ENCODE measurements at places on chromosomes 5 and 9.

DNA sequence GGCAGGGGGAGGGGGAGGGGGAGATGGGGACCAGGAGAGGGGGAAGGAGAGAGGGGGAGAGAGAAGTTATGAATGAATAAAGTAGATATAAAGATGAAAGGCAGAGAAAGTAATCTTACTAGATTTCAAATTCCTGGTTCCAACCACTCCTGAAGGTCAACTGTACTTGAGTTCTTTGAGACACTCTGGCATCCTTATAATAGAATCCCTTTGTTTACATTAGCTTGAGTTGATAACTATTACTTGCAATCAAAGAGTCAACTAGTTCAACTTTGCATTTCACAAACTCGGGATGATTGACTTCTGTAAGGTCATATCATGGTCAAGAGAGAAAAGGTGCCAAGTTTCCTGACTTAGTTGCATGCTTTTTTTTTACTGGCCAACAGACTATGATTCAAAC, 42.2 kb downstream of the BAAT start:
- no peak for DNase-seq

- DNase-seq, result no peak
Measured at GRCh38 chr9:129405827-129406213, 215.1 kb downstream of the C9orf50 start.

DNA sequence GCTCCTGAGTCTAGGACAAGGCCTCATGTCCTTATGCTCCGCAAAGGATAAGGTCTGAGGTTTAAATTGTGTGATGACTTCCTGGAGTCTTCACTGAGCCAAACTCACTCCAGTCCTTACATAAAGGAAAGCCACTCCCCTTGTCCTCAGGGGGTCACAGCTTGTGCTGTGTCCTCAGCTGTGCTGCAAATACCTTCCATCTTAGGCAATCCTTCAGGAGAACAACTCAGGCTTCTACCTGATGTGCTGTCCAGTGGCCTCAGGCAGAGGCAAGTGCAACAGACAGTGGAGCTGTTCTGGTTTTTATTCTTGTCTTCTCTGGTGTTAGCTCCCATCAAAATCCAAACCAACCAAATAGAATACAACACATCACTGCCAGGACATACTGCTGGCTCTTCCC, 151.5 kb downstream of the TAF11L14 start:
- no peak for DNase-seq

- DNase-seq, result peak; percentile 74
Measured at GRCh38 chr9:69649566-69650250, 22.5 kb downstream of the APBA1 start.

DNA sequence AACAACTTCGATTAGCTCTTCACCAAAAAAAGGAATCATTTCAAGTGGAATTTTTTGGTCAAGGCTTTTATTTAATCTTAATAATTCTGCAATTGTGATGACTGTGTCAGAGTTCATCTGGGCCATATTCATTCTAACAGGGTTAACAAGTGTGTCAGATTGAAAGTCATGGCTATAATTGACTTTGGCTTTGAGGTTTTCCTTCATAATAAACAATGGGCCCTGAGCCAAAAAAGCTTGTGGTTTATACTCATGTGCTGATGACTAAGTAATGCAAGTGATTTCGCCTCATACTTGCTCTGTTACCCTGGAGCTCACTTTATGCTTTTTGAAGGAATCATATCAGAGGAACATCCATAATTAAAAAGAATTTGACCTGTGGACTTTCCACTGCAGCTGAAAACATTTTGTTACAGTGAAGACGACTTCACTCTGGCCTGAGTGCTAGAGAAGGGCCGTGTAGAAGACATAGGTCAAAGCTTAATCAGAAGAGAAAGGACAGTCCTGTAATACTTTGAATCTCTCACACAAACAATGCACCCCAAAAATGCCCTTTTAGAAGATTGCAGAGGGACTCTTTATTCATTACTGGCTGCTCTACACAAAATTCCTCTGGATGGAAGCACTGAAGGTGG, 101.7 kb downstream of the GDNF start:
- peak; percentile 93 for DNase-seq

DNA sequence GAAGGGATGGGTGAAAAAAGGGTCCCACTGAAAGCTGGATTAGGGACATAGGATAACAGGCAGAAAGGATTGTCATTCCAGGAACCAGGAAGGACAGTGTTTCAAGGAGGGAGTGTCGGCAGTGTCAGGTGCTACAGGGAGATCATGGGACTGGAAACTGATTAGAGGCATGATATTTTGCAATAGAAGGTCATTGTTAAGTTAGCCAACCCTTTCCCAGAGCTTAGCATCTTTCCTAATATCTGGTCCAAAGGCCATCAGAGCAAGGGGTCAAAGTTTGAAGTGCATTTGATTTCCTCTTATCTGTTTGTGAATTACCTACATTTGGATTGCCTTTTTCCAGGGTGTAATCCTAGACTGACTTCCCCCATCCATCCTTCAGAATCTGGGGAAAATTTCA, 91.3 kb downstream of the DOCK2 start:
- no peak for DNase-seq

GRCh38 chr5:62499756-62500155, 78.9 kb upstream of the LRRC70 start:
- DNase-seq, result no peak

- no peak for DNase-seq
Measured at GRCh38 chr9:134962065-134962972, 44.6 kb upstream of the FCN1 start.

DNA sequence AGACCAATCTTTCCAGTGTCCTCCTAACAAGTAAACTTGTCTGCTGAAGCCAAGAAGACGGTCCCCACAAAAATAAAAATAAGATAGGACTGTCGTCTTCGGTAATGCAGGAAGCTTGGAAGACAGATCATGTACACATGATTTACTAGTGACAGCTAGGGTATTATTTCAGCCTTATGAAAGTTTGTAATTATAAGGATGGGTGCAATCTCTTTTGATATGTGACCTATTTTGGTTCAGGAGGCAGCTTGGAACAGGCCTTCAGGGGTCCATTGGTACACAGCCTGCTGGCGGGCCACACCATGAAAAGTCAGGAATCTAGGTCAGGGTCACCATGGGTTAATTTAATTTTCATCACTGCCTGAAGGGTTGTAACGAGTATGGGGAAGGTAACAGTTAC, 13.7 kb upstream of the MEIKIN start:
- DNase-seq, result no peak

GRCh38 chr5:35345222-35345621, 114.9 kb upstream of the PRLR start:
- DNase-seq, result no peak

- DNase-seq, result no peak
Measured at GRCh38 chr9:137348769-137349470, 46.8 kb upstream of the NRARP start.

- DNase-seq, result no peak
Measured at GRCh38 chr5:139901251-139901575, 105.6 kb downstream of the PSD2 start.
